Esophagus mucosa (tissue), 1 donor: ENCODE measurements at places on chromosomes 13 and 19. TPM values are rescaled to one million over a fixed set of nuclear protein-coding genes. Genes with fewer than 3 reads are reported as not detected.

The ZNF134 gene
- total RNA-seq, result 9.6 TPM

The ARHGAP45 gene
- total RNA-seq, result 5.1 TPM

DNA sequence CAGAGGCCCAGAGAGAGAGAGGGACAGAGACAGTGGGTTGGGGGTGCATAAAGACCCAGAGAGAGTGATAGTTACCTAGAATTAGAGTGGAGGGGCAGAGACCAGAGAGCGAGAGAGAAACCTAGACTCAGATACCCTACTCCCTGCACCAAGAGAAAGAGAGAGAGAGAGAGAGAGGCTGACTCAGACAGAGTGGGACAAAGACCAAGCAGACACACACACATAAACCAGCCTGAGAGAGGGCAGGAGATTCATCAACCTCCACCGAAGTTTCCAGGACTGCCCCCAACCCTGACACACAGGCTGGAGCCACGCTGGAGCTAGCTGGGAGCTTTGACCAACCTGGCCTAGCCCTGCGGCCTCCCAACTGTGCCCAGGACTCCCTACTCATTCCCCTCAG, 12.9 kb downstream of the SYT3 start:
- no peak for ATAC-seq

DNA sequence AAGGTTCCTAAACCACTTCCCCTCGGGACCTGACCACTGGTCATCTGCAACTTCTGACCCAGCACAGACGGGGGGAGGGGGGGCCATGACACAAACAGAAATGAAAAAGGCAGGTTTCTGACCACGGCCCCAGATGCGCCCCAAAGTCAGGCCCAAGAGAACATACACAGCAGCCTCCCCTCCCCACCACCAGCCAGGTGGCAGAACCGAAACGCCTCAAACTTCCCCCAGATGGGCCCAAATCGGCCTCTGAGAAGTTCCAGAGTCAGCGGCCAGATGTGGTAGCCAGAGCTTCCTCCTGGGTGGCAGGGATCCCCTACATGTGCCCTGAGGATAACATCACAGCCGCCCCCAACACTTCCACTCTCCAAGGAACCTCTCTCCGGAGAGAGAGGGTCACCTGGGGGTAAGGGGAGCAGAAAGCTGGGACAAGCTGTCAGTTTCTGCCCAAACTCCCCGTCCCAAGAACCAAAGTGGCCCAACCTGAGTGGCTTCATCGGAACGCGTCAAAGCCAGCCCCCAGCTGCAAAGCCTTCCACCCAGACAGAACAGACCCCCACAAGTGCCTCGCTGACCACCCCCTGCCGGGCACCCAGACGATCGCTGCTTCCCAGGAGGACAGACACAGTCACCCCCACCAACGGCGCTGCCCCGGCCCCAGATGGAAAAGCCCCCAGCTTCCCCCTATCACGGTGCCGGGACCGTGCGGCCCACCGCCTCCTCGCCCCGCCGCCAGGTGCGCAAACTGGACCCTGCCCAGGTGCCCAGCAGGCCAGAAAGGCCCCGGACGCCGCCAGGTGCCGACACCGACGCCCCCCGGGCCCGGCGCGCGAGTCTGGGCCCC, 800 bp downstream of the ELL start:
- ATAC-seq, result peak; percentile 0

DNA sequence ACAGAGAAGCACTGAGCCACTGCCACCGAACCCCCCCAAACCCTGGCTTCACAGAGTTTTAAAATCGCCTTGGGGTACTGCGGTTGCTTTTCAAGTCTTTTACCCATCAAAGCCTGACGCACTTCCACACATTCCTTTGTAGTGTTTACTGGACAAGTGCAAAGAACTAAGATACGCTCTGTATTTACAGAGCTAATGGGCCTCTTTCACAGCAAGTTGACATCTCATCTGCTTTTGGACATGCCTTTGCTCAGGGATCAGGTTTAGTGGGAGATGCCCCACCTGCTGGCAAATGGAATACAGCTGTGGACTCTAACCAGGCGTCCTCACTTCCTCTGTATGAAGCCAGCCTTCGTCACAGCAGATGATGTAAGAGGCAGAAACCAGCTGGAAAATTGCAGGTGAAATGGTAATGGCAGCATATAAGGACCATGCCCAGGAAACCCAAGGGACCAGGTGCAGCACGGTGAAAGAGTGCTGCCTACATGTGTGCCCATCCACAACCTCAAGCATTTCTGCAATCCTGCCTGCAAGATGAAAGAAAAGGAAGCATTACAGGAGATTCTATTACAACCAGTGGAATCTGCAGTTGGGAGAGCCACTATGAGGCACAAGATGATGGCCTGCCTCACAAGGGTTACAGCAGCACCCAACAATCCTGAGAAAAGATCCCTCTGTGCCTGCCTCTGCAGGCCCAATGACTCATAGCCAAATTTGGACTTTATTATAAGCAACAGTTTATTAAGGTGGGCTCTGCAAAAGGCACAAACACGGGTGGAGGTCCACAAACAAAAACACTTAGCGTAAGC, 34.7 kb downstream of the BRD4 start:
- ATAC-seq, result peak; percentile 75

DNA sequence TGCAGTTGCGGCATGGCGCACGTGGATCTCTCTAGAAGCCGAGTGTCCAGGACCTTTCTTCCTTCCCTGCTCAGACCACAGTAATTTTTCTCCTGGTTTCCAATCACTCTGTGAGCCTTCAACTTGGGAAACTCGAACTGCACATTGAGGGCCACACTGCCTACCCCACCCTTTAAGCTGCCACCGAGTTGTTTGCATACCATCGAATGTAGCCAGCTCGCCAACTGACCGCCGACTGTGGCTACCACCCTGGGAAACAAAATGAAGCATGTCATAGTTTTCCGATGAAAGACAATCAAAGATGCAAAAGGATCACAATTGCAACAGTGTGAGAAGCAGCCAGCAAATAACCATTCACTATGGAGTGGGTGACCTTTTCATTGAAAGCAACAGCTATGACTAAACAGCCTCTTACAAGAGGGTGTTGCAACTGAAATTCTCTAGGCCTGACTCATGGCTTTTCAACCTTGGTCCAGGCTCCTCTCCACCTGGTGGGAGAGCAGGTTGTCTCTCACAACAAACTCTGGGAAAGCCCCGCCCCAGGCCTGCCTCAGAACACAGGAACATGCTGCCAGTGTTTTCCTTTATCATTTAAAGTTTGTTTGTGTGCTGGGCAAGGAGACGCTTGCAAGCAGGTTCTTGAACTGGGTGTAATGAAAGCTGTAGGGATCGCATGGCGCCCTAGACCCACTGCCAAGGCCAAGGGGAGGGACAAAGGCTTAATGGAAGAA, 141.7 kb upstream of the SERP2 start:
- peak; percentile 98 for ATAC-seq

DNA sequence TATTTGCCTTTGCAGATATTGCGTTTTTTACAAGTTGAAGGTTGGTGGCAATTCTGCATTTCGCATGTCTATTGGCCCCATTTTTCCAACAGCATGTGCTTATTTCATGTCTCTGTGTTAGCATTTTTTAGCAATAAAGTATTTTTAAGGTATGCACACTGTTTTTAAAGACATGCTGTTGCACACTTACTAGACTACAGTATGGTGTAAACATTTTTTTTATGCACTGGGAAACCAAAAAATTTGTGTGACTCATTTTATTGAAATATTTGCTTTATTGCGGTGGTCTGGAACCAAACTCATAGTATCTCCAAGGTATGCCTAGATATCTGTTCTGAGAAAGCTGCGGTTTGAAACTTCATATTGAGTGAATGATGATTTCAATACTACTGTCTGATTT, 55.4 kb upstream of the RNF113B start:
- no peak for ATAC-seq

DNA sequence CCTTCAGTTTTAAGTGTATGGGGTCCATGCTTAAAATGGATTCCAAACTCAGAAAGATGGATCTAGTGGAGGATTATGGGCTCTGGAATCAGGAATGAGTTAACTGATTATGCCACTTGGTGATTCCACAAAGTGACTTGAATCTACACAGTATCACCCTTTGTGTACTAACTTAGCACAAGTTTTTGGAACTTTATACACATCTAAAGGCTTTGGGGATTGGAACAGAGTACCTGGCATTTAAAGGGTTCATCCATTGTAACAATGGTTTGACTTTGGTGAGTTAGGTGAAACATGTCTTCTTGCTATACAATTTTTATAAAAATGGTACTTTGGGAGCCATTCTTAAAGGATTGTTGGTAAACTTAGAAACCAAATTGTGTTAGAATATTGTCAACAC, 1.1 kb downstream of the RPL21 start:
- ATAC-seq, result no peak

- peak; percentile 67 for ATAC-seq
These were observed 387.1 kb upstream of the SGCG start for GRCh38 chr13:22793598-22794134.

- ATAC-seq, result no peak
These were observed 7.4 kb upstream of the CCNP start for GRCh38 chr19:40233811-40234389.
